ENCODE measurements at places on chromosomes 16 and 17.

GRCh38 chr17:4785311-4786105 is 656 bp downstream of the VMO1 start:
- no peak for DNase-seq

GRCh38 chr17:79913451-79913850 is 74.2 kb upstream of the CBX4 start:
- DNase-seq = no peak

GRCh38 chr17:56822725-56823124 is 11.0 kb downstream of the C17orf67 start:
- DNase-seq = no peak

- no peak for DNase-seq
Measured at GRCh38 chr17:82927311-82927660, 87.5 kb upstream of the ZNF750 start.

DNA sequence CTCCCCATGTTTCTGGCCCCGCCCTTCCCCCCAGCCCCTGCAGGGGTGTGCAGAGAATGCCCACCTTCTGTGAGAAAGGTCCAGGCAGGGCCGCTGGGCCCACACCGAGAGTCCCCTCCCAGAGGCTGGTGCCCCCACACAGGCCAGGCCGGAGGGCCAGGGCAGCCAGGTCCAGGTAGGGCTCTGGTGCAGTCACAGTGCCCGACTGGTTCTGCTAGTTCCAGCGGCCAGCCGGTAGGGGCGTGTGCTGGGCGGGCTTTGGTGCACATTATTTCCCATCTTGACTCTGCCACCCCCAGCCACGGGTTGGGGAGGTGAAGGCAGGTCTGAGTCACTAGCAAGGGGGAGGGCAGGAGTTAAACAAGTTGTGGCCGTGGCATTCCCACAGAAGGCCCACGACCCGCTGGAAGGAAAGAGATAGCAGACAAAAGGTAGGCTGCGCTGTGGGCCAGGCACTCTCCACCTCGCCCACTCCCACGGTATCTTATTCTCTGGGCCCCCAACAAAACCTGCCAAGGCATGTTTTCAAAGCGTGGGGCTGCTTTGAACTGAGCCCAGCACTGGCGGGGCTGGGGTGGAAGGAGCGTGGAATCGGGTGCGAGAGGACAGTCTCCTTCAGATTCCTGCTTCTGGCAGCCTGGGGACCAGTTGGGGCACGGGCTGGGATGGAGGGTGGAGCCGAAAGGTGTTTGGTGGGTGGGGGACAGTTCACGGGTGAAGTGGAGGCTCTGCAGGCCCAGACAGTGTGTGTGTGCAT is 1.9 kb downstream of the EPN3 start:
- no peak for DNase-seq

GRCh38 chr17:72974605-72975232 is 117.8 kb downstream of the SLC39A11 start:
- no peak for DNase-seq

DNA sequence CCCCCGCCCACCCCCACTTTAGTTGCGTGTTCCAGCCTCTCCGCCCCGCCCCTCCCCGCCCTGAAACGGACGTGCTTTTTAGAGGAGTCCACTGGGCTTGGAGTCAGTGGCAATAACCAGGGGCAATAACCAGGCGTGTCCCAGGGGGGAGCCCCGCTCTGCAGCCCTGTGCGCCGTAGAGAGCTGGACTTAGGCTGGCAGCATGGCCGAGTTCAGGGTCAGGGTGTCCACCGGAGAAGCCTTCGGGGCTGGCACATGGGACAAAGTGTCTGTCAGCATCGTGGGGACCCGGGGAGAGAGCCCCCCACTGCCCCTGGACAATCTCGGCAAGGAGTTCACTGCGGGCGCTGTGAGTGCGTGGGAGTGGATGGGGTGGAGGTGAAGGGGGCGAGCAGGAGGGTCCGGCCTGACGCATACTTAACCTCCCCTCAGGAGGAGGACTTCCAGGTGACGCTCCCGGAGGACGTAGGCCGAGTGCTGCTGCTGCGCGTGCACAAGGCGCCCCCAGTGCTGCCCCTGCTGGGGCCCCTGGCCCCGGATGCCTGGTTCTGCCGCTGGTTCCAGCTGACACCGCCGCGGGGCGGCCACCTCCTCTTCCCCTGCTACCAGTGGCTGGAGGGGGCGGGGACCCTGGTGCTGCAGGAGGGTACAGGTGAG is at the start of gene ALOX15B:
Gene ALOX15B, plus strand, starts transcription at position 106 of the 657 bp plus-strand sequence. Its CDS starts 97 bp downstream, at position 203.
- no peak for DNase-seq

DNA sequence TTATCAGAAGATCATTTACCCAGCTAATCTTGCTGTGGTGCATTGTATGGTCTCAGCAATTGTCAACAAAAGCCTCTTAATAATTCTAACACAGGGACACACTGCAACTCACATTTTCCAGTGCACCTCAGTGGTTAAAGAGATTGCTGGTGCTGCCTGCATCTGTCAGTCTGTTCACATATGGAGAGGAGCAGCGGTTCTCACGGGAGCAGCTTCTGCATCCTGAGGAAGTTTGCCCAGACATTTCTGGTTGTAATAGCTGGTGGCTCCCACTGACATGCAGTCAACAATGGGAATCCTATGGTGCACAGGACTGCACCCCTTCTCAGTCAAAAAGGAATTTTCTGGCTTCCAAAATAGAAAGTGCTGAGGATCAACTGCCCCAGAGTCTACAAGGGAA is 7.8 kb downstream of the GGA2 start:
- DNase-seq = no peak

DNA sequence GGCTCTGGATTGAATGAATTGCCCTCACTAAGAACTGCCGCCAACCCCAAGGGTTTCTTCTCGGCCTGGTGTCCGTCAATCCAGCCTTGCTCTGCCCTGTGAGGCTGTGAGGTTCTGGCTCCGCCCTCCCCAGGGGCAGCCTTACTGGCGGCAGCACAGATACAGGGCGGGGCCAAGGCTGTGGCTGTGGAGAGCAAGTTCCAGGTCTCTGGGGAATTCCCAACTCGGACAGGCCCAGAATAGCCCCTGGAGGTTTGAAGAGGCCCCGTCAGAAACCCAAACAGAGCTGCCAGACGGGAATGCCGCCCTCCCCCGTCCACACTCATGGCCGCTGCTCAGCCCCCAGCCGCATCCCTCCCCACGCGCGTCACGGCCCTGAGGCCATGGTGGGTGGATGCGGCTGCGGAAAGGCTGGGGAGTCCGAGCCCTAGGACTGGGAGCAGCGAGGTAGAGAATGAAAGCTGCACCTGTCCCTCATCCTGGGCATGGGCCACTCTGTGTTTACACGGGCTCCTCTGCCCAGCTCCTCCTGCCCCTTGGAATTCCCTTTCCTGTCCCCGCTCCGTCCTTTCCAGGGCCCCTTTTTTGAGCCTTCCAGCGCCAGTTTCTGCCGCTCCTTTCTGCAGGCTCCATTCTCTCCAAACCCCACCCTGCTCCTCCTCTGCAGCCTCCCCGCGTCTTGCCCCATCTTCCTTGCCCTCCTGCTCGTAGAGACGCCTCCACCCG is 660 bp upstream of the PRRT2 start:
- DNase-seq = peak; percentile 48

- DNase-seq = no peak
Measured at GRCh38 chr17:71267668-71268067, 853.2 kb upstream of the SOX9 start.

- no peak for DNase-seq
Measured at GRCh38 chr17:40020146-40020545, 4.9 kb downstream of the CSF3 start.

Data from NCI-H1048 (cell line).